ENCODE measurements at places on chromosomes 16 and 17. TPM values are rescaled to one million over a fixed set of nuclear protein-coding genes. Genes with fewer than 3 reads are reported as not detected.

DNA sequence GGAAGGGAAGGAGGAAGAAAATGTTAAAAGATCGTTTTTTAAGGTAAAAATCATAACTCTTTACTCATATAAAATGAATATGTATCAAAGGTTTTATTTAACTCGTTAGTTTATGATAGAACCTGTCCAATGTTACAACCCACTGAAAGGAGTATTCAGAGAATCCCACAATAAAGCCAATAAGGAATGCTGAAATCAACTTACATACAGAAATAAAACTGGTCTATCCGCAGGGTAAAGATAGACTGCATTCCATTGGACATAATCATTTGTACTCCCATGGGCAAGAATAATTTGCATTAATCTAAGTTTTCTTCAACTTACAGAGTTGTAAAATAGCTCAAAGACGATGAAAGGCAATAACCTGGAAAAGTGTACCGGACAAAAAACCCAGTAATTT lies 17.9 kb upstream of the BEAN1 start:
- no peak for DNase-seq

GRCh38 chr16:77869997-77870813 lies 81.8 kb downstream of the VAT1L start:
- no peak for DNase-seq

SLC38A8 gene
- total RNA-seq: not detected

OTOA gene
- 0.32 TPM for total RNA-seq

GRCh38 chr17:35766903-35767510 lies 6.3 kb downstream of the C17orf50 start:
- DNase-seq: no peak

DNA sequence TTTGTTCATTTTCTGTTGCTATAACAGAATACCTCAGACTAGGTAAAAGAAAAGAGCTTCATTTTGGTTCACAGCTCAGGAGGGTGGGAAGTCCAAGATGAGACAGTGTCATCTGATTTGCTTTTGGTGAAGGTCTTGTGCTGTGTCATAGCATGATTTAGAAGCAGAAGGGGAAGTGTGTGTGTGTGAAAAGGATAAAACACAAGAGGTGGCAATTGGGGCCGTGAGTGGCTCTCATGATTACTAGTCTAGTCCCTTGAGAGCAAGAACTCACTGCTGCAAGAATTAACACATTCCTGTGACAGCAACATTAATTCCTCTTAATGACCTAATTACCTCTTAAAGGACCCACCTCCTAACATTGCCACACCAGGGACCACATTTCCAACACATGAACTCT lies 8.3 kb downstream of the SLC35G3 start:
- DNase-seq: no peak

DNA sequence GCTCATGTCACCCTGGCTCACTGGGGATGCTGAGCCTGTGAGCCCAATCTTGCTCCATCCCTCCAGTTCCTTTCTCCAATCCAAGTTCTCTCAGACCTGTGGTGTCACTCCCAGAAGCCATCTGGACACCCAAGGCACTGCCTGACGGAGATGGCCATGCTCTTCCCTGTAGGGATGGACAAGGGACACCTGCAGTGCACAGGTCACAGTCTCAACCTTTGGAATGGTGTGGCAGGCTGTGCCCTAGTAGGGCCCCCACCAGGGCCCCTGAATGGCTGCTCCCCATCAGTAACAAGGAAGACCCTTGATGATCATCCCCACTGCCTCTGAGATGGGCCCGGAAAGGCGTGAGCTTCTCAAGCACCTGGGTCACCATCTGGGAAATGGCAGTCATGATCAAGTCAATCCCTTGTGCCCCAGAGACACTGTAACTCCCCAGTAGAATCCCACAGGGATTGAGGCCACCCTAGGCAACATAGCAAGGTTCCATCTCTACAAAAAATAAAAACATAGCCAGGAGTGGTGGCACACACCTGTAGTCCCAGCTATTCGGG lies 822.5 kb downstream of the KCNJ18 start:
- no peak for DNase-seq

- DNase-seq: no peak
Measured at GRCh38 chr17:38674014-38674748, 576 bp downstream of the EPOP start.

IRX5 gene
- total RNA-seq: 0.48 TPM

BAHCC1 gene
- 0.58 TPM for total RNA-seq

FLII gene
- total RNA-seq: 324 TPM

ZG16 gene
- total RNA-seq: not detected

All from H1 (cell line).